ENCODE measurements at places on chromosomes 1 and 21.

DNA sequence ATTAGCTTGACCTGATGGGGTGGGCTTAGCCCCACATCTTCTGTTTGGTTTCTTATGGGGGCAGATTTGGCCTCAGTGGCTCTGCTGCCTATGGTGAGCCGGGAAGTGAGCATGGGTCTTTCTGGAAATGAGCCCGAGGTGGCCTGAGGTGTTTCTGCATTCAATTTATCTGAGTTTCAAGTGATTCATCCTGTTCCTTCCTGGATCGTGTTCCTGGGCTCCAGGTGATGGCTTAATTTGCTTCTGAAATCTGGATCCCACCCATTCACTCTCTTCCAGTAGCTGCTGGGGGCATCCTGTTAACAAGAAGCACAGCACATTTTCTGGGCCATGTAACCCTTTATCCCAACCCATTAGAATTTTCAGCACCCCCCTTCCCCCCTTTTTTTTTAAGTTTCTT, 324.6 kb downstream of the CAMTA1 start:
- H3K4me3 ChIP-seq: no peak overlapping the region
- no peak for DNase-seq
- no peaks in the 10 kb centered on the region for H3K27me3 ChIP-seq
- no peaks in the 10 kb centered on the region for H3K36me3 ChIP-seq

- peaks cover 4% of the 10 kb centered on the region for H3K4me1 ChIP-seq
- no peaks in the 10 kb centered on the region for H3K27me3 ChIP-seq
- no peaks in the 10 kb centered on the region for H3K36me3 ChIP-seq
Measured at GRCh38 chr1:14110040-14110439, 410.1 kb downstream of the PRDM2 start.

GRCh38 chr21:34307991-34308532, 55.7 kb upstream of the KCNE2 start:
- no peak overlapping the region for H3K4me3 ChIP-seq
- peaks cover 3% of the 10 kb centered on the region for H3K27me3 ChIP-seq
- no peaks in the 10 kb centered on the region for H3K4me1 ChIP-seq
- no peak for DNase-seq

- no peak overlapping the region for H3K27ac ChIP-seq
- peaks cover 68% of the 10 kb centered on the region for H3K36me3 ChIP-seq
- no peak overlapping the region for H3K4me3 ChIP-seq
- DNase-seq: no peak
- no peaks in the 10 kb centered on the region for H3K27me3 ChIP-seq
Measured at GRCh38 chr1:84569216-84569615, 5.0 kb downstream of the CTBS start.

Measured in activated CD4-positive, alpha-beta memory T cell treated with anti-CD3 and anti-CD28 coated beads, Interleukin-2, amount 10 ng/mL, durations not matched to agents 7 days and 5 days (primary cell).